ENCODE measurements at places on chromosomes 7 and 10.

DNA sequence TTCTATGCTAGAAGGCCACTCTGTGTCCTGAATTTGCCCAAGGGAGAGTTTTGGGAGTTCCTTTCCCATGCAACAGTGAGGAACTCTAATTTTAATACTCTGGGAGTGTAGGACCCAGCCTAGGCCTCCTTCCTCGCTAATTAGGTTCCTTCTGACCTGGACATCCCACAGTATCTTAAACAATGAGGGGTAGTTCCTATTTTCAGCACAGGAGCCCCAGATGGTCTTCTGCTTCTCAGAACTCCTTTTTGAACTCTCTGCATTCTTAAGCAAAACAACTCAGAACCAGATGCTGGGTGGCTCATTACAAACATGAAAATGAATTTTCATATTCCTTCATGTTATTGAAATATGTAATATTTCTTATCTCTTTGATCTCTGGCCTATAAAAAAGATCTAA, 116.9 kb downstream of the LRMDA start:
- no peak for DNase-seq

- no peak for DNase-seq
These were observed 707.8 kb downstream of the XPNPEP1 start for GRCh38 chr10:109215291-109216075.

GRCh38 chr7:16891874-16892643, 10.3 kb upstream of the AGR3 start:
- DNase-seq: no peak

DNA sequence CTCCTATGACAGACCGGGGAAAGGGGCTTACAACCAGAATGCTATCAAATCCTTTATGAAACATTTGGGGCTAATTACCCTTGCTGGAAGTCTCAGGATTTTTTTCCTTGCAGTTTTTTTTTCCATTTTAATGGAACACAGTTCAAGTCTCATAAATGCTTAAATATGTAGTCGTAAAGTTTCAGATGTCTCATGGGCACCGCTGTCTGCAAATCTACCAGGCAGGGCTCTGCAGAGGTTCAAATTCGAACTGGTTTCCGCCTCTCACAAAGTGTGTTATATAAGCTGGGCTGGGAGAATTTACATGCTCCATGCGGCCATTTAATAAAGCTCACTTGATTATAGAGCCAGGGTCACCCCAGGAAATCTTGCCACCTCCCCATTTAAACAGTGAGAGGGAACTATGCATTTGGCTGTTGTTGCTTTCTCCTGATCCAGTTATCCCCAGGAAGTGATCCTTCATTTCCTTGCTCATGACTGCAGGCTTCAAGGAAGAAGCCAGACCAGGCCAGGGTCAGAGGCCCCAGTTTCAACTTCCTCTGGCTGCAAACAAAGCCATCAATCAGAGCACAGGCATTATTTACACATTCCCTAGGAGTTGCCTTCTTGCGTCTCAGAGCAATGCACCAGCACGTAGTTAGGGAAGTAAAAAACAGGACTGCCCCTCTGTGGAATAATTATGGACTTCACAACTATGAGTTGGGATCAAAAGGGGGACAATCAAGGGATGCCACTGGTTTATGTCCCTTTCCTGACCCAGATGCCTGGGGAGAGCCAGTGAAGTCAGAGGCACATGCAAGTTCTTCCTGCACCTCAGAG, 358.8 kb downstream of the PRPF18 start:
- DNase-seq: no peak

- peak; percentile 48 for DNase-seq
These were observed 90.1 kb downstream of the EPC1 start for GRCh38 chr10:32256613-32257437.

GRCh38 chr7:107661865-107662379, 1.3 kb downstream of the SLC26A4 start:
- no peak for DNase-seq

- no peak for DNase-seq
These were observed 595.5 kb upstream of the PFKP start for GRCh38 chr10:2471811-2472210.
